T-helper 1 cell treated with Interleukin-12 subunit alpha and Interleukin-12 subunit beta and Interleukin-4 antibody, amounts not matched to agents 30 ng/mL and 1 ng/mL, for 36 hours (primary cell): ENCODE measurements at places on chromosomes 6 and 20. TPM values are rescaled to one million over a fixed set of nuclear protein-coding genes. Genes with fewer than 3 reads are reported as not detected.

Gene HAO1
- total RNA-seq = not detected in 2 replicates

Gene MCCD1
- not detected in 2 replicates for total RNA-seq

Gene SLC35F1
- total RNA-seq = not detected in 2 replicates

Gene NFATC2
- 87.5 and 87.9 TPM in 2 replicates for total RNA-seq

Gene JAG1
- 0.12 and 0.88 TPM in 2 replicates for total RNA-seq

Gene SLC24A3
- not detected in 2 replicates for total RNA-seq

Gene WASF1
- 0.34 and 0.44 TPM in 2 replicates for total RNA-seq

Gene PIGT
- total RNA-seq = 85.2 and 87.5 TPM in 2 replicates

Gene MEA1
- 56.0 and 57.1 TPM in 2 replicates for total RNA-seq

Gene PGBD1
- total RNA-seq = 1.9 and 2.2 TPM in 2 replicates

Gene PCSK2
- total RNA-seq = not detected in 2 replicates

Gene SUMO4
- total RNA-seq = 17.3 and 18.7 TPM in 2 replicates

Gene ZBTB46
- total RNA-seq = 0.54 and 0.61 TPM in 2 replicates

Gene LTA
- 204 and 212 TPM in 2 replicates for total RNA-seq

Gene KCNK16
- total RNA-seq = not detected in 2 replicates

Gene SALL4
- 0.12 and 0.29 TPM in 2 replicates for total RNA-seq

Gene BTBD3
- 5.6 and 9.2 TPM in 2 replicates for total RNA-seq

Gene RBM38
- 56.3 and 58.7 TPM in 2 replicates for total RNA-seq

Gene BMP6
- total RNA-seq = 0.10 TPM in 1 of 2 replicates, not detected in the other

Gene ACTL10
- 3.1 and 3.6 TPM in 2 replicates for total RNA-seq

Gene COX4I2
- not detected in 2 replicates for total RNA-seq

Gene ATP6V1G2
- total RNA-seq = 1.2 and 1.4 TPM in 2 replicates

Gene PRKN
- not detected in 2 replicates for total RNA-seq

Gene PPP1R14C
- total RNA-seq = 0.15 TPM in 1 of 2 replicates, not detected in the other

Gene PDE10A
- total RNA-seq = not detected in 2 replicates

Gene COL11A2
- total RNA-seq = 0.42 and 0.61 TPM in 2 replicates

Gene CNKSR3
- not detected in 2 replicates for total RNA-seq

Gene SRSF12
- not detected in 2 replicates for total RNA-seq

Gene ENPP3
- total RNA-seq = 1.5 and 2.2 TPM in 2 replicates

Gene C20orf141
- total RNA-seq = not detected in 2 replicates

Gene SIRPA
- not detected in 2 replicates for total RNA-seq

Gene MAFB
- total RNA-seq = 0.12 and 0.17 TPM in 2 replicates

Gene LY6G6C
- total RNA-seq = 0.41 TPM in 1 of 2 replicates, not detected in the other

Gene TRAM2
- total RNA-seq = 13.2 and 13.7 TPM in 2 replicates

Gene TREM2
- not detected in 2 replicates for total RNA-seq

Gene UNC93A
- total RNA-seq = not detected in 2 replicates

Gene SMIM26
- 46.8 and 49.3 TPM in 2 replicates for total RNA-seq

Gene GJA10
- total RNA-seq = 0.15 and 0.22 TPM in 2 replicates

Gene ARMH2
- 0.78 and 1.6 TPM in 2 replicates for total RNA-seq

Gene CDKAL1
- 30.6 and 31.4 TPM in 2 replicates for total RNA-seq

Gene CPNE5
- 2.7 and 3.2 TPM in 2 replicates for total RNA-seq

Gene OR2H2
- not detected in 2 replicates for total RNA-seq

Gene CGAS
- 52.5 and 56.2 TPM in 2 replicates for total RNA-seq

Gene CD93
- total RNA-seq = 5.5 and 5.9 TPM in 2 replicates

Gene MOG
- total RNA-seq = not detected in 2 replicates

Gene HNF4A
- not detected in 2 replicates for total RNA-seq

Gene FOXS1
- total RNA-seq = not detected in 2 replicates

Gene DCDC2
- not detected in 2 replicates for total RNA-seq

Gene OR2J3
- total RNA-seq = not detected in 2 replicates

Gene SLC17A2
- total RNA-seq = not detected in 2 replicates

Gene VSTM2L
- 0.15 and 0.39 TPM in 2 replicates for total RNA-seq

Gene TCP11
- total RNA-seq = not detected in 2 replicates

Gene SIM1
- total RNA-seq = 0.22 and 0.47 TPM in 2 replicates

Gene GSTA3
- total RNA-seq = not detected in 2 replicates

Gene VNN1
- total RNA-seq = not detected in 2 replicates
